Muscle of leg (tissue), 16 donors: ENCODE measurements at places on chromosomes 7 and 10. TPM values are rescaled to one million over a fixed set of nuclear protein-coding genes. Genes with fewer than 3 reads are reported as not detected.

GRCh38 chr7:23474094-23474828 lies 4.0 kb upstream of the IGF2BP3 start:
- peaks cover 9% of the 10 kb centered on the region for H3K4me1 ChIP-seq
- peaks cover 5% of the 10 kb centered on the region for H3K27me3 ChIP-seq
- peak; percentile 99 for DNase-seq
- peak overlapping the region; percentile 97 for H3K27ac ChIP-seq

DNA sequence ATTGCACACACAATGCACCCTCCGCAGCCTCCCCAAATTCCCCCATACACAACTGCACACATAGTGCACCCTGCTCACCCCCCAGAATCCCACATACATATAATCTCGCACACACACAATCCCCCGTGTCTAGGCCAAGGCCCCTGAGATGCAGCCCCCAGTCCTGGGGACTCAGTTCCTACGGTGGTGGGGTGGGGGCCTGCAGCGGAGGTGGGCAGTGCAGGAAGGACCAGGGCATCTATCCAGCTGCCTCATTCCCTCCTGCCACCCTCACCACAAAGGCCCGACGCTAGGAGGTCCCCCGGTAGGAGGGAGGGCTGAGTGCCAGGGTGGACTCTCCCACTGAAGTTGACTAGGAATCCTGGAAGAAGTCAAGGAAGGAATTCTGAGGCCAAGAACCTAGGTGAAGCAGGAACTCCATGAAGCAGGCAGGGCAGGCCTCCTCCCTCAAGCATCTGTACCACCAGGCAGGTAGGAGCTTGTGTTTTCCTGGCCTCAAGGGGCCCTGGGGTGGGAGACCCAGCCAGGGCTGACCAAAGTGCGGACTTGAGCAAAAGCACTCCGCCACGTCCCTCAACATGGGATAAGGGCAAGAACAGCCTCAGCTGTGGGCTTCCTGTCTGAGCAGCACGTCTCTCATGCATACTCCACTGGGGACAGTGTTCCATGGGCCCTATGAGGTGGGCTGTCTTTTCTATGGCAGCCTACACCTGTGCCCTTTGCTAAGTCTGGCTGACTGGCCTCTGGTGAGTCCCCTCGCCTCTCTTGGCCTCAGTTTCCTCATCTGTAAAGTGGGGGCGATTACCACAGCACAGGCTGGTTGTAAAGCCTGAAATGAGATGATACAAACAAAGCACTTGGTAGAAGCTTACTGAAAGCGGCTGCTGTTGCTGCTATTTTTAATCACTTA lies 145.7 kb downstream of the MAPK8 start:
- H3K27ac ChIP-seq = no peak overlapping the region
- H3K36me3 ChIP-seq = no peaks in the 10 kb centered on the region
- no peak for DNase-seq
- peaks cover 27% of the 10 kb centered on the region for H3K4me1 ChIP-seq
- H3K4me3 ChIP-seq = no peak overlapping the region
- no peaks in the 10 kb centered on the region for H3K27me3 ChIP-seq

- H3K4me1 ChIP-seq = no peaks in the 10 kb centered on the region
- H3K27ac ChIP-seq = no peak overlapping the region
- no peak overlapping the region for H3K4me3 ChIP-seq
- H3K36me3 ChIP-seq = no peaks in the 10 kb centered on the region
- no peak for DNase-seq
Observed at GRCh38 chr10:4804465-4804864, 21.5 kb upstream of the AKR1E2 start.

DNA sequence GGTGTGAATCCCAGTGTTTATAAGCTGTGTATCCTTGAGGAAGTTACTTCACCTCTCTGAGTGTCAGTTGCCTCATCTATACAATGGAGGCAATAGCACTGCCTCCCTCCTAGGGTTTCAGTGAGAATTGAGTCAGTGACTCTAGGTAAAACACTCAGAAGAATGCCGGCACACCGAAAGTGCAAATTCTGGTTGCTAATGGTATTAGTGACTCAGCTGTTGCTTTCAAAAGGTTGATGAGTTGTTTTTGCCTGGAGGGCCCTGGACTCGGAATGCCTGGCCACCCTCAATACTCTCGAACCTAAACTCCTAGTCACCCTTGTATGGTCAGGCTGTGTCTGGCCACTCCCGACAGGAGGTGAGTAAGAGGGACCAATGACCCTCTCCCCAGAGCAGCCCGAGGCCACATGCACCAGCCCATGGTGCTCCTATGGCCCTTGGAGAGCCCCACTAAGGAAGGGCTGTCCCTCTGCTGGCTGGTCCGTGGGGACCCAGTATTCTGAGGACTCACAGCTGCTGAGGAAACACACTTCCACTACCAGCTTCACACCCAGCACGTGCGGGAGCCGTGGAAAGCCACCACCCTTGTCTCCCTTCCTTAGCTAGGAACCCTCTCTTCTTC lies 60.2 kb downstream of the CALML3 start:
- peaks cover 47% of the 10 kb centered on the region for H3K4me1 ChIP-seq
- no peaks in the 10 kb centered on the region for H3K36me3 ChIP-seq
- H3K27ac ChIP-seq = no peak overlapping the region

DNA sequence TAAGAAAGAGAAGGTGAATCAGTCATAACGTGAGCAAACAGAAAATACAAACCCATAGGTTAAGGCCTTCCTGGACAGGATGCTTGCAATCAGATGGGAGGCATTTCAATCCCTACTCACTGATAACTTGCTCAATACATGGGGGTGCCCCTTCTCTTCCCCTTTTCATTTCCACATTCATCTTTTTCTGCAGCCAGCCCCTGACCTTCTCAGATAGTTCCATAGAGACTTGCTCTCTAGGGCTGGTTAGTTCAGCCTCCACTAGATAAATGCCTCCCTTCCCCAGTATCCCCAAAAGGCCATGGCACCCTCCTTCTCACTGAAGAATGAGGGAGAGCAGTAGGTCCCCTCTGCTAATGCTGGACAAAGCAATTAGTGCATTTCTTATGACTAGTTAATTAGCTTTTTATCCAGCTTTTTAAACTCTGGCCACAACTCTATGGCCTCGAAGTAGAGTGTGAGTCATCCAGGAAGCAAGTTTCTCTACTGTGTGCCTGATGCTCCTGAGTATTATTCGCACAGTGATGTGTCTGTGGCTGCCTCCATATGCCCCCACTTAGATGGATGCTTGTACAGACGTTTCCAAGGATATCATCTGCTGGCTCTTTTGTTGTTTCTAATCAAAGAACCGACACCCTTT lies 12.7 kb downstream of the CHN2 start:
- H3K4me1 ChIP-seq = no peaks in the 10 kb centered on the region
- H3K27ac ChIP-seq = no peak overlapping the region
- H3K36me3 ChIP-seq = no peaks in the 10 kb centered on the region
- DNase-seq = no peak

GRCh38 chr10:122263971-122264370 lies 7.1 kb upstream of the BTBD16 start:
- no peaks in the 10 kb centered on the region for H3K27me3 ChIP-seq
- peaks cover 12% of the 10 kb centered on the region for H3K4me1 ChIP-seq
- H3K27ac ChIP-seq = peak overlapping the region; percentile 42

FZD1 gene
- polyA plus RNA-seq = 18.1 TPM
